ENCODE measurements at places on chromosomes 2 and 18.

- no peak for DNase-seq
Observed at GRCh38 chr2:140701726-140702125, 1429.1 kb downstream of the LRP1B start.

- DNase-seq: no peak
Observed at GRCh38 chr18:74142252-74142651, 5.4 kb downstream of the FBXO15 start.

GRCh38 chr2:69816923-69817542 lies 12.4 kb upstream of the GMCL1 start:
- peak; percentile 51 for DNase-seq

GRCh38 chr18:28961669-28962228 lies 784.8 kb upstream of the CDH2 start:
- DNase-seq: no peak

DNA sequence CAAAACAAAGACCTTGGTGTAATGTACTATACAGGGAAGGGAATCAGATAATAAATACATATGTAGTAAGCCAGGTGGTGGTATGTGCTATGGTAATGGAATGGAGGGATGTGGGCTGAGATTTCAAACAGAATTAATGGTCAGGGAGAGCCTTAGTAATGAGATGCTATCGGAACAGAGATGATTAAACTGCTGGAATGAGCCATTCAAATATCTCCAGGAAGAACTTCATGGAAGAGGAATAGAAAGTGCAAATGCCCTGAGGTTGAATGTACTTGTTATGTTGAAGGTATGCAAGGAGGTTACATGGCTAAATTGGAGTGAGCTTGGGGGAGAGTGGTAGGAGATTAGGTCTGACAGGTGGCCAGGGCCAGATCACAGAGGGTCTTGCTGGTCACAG lies 5.1 kb downstream of the SERPINB11 start:
- DNase-seq: no peak

- no peak for DNase-seq
Observed at GRCh38 chr2:197236159-197236558, 74.4 kb downstream of the ANKRD44 start.
